ENCODE measurements at places on chromosomes 1 and 21.
A peak's percentile ranks its signal among the peaks of the same experiment; 100 is the strongest.

DNA sequence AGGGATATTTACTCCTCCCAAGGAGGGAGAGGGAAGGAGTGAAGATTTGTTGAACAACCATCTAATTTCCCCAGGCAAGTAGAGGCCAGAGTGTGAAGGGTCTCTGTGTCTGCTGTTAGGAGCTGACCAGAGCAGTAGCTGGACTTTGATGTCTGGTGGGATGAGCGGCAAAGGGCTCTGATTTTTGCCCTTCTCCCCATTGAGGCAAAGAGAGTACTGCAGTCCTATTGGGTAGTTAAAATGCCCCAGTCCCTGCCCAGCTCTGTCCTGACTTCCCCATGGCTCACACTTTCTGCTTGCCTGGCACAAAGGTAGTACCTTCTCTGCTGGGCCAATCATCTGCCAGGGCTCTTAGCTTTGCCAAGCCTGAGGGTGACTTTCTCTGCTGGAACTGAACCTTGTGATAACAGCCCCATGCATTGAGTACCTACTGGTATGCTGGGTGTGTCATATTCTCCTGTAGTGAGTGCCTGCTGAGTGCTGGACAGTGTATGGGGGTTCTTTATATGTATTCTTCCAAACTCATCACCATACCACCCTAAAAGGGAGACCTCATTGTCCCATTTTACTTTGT lies 64.0 kb upstream of the SELENON start:
- DNase-seq: no peak

DNA sequence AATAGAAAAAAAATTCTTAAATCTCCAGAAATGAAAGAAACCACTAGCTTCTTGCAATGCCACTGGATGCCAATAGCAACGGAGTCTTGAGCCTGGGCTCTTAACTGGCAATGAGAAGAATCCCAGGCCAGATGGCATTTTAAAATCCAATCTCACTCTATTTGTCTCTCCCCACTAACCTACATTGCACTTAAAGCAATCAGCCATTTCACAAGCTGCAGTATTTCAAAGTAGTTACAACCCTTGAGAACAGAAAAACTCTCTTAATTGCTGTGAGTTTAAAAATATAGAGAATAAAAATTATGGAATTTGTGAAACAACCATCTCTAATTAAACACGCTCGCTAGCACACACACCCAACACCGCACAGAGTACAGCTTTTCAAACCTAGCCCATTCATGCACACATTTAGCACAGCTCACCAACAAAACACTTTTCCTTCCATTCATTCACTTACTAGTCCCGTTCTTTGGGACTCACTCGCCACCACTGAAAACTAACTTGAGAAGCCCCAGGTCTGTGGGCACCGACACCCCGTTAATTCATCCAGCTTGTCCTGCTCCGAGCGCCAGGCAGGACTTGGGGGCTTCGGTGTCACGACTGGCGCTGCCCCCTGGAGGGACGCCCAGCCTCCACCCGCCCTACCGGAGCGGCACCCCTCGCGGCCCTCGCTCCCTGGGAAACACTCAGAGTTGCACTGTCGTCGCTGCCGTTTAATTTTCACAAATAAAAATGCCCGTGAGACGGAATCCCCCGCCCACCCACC lies 1.0 kb downstream of the DDAH1 start:
- no peak for DNase-seq

- DNase-seq: no peak
Observed at GRCh38 chr1:172134087-172134731, 286.3 kb upstream of the C1orf105 start.

DNA sequence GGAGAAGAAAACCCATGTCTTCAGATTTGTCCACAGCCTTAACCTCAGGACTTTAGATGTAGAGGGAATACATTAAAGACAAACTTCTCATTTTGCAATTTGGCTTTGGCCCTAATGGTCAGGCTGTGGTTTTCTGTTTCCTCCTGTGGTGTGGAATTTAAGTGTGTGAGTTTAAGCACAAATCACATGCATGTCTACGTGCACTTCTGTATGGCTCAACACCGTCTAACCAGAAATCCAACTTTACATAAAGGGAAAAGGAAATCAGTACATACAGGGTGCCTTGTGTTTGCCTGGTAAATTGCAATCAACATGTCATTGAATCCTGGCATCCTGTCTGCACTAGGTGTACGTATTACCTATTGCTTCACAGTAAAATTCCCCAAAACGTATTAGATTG lies 1.2 kb upstream of the ZNF124 start:
- no peak for DNase-seq

- DNase-seq: peak; percentile 36
Observed at GRCh38 chr1:27521336-27521831, 31.4 kb upstream of the WASF2 start.

- no peak for DNase-seq
Observed at GRCh38 chr1:209038735-209039134, 544.8 kb upstream of the CAMK1G start.

DNA sequence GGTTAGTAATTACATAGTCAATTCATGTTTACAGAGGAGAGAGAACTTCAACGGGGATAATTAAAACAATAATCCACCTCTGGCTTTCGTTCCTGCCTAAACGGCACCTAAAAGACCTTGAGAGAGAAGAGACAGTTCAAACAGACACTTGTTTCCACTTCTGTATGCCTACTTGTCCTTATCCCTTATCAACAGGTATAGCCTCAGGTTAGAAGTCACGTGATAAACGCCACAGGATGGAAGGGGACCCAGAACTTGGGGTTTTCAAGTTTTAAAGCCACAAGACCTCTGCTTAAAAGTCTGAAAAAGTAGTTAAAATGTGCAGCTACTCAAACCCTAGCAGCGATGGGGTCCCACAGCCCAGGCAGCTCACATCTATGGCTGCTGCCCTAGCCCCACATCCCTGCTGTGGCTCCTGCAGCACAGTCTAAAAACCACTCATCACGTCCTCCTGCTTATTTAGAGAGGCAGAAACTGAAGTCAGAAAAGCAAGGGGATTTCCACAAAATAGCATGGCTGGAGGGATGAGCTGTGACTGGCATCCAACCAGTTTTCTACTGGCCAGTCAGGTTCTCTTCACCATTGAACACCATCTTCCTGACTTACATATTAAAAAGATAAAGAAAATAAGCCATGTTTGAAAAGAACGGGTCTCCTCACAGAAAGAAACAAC lies 51.2 kb upstream of the SEC16B start:
- DNase-seq: no peak

DNA sequence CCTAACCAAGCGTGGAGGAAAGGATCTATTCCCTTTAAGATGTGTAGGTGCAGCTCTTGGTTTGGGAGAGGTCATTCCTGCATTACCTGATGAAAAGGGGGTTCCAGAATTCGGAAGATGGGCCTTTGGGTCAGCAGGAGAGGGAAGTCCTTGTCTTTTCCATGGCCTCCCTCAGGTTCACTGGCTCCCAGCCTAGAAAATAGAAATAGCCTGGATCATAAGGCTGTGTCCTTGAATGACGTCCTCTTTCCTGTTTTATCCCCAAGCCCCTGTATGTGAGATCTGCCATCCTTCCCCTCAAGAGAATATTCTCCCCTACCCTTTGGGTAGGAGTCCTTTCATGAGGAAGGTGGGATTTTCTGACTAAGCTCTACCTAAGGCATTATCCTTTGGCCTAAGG lies 14.5 kb upstream of the RPS8 start:
- DNase-seq: no peak

GRCh38 chr1:27136998-27137542 lies 17.9 kb downstream of the SLC9A1 start:
- DNase-seq: peak; percentile 29

DNA sequence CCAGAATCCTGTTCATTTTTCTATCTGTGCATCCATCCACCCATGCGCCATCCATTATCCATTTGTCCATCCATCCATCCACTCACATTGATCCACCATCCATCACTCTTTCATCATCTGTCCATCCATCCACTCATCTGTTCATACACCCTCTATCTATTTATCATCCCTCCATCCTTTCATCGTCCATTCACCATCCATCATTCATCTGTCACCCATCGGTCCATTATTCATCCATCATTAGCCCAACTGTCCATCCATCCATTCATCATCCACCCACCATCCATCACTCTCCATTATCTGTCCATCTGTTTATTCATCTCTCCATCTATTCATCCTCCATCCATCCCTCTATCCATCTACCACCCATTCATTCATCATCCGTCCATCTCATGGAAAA lies 125.7 kb upstream of the TMPRSS2 start:
- DNase-seq: no peak

DNA sequence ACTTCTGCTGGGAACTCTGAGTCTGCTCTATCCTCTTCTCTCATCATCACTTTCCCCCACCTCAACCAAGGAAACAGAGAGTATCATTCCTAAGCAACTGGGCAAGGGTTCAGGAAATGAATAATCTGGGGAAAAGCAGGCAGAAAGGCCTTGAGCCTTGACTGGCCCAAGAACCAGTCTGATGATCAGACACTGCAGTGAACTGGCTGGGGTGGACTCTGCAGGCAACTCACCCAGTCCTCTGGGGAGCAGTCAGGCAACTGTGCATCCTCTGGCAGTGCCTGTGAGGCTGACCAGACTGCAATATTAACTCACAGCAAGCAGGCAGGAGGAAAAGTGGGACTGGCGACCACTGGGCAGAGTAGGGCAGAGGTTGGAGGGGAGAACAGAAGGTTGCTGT lies 991 bp downstream of the ANKRD35 start:
- no peak for DNase-seq

- DNase-seq: peak; percentile 40
Observed at GRCh38 chr1:225911191-225912130, 12.6 kb downstream of the PYCR2 start.

DNA sequence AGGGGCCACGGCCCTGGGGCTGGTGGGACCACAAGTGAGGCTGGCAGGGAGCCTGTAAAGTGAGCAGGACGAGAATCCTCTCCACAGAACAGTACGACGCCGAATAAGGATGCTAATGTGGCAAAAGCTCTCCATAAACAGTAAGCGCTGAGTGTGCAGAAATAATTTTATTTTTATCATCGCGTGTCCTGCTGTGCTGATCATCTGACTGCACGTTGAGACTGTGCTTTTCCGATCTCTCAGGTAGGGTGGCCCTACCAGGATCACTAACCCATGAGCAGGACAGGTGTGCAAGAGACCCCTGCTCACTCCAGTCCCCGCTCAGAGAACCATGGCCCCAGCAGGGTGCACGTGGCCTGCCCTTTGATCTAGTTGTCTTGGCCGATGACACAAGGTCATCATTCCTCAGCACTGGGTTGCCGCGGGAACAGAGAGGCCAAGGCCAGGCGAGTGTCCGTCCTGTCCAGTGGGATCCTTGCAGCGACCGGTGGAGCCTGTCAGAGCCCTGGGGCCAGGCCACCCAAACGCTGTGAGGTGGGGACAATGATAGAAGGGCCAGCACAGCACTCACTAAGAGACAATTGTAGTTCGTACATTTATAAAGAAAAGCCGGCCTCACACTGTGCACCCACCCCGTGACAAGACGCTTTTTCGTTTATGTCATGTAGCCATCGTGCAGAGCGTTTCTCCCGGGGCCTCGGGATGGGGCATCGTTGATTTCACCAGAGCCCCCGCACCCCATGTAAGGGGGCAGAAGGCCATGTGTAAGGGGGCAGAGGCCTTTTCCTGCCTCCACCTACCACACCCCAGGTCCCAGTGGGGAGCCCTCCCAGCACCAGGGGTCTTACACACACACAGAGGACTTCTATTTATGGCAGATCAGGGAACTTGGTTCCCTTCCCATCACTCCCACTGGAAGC lies 52.7 kb upstream of the ADARB1 start:
- no peak for DNase-seq

- no peak for DNase-seq
Observed at GRCh38 chr1:240027059-240027462, 64.6 kb upstream of the FMN2 start.

- no peak for DNase-seq
Observed at GRCh38 chr1:42336978-42337377, 1.9 kb upstream of the FOXJ3 start.

DNA sequence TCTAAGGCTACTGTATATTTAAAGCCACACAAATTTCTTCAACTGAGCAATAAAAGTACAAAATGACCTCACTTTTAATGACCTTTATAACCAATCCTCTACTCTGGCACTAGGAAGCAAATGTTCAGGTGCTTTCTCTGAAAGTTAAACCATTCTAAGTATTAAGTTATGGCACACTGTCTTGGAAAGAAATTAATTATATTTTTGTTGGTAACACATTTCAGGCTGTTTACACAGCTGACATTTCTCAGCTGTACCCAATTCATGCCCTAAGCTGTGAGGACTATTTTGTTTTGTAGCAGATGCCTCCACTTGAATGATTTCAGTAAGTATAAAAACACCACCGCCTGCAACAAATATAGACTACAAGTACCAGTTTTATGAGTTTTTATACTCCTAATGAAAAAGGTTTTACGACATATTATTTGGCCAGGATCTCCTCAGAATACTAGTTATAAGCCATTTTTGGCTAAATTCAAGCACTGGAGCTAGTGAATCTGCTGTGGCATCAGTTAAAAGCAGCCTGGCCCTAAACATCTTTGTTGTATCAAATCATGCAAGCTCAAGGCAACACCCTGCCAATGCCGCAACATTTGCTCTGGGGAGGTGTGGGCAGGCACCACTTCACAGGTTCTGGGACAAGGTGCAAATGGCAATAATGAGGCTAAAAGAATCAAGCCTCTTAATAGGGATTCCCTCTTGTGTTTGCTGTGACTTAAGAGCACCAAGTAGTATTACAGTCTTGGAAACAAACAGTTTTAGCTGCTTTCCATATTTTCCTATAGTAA lies 228.4 kb upstream of the DMRTA2 start:
- DNase-seq: no peak

GRCh38 chr1:203638950-203639349 lies 12.3 kb downstream of the ATP2B4 start:
- no peak for DNase-seq

DNA sequence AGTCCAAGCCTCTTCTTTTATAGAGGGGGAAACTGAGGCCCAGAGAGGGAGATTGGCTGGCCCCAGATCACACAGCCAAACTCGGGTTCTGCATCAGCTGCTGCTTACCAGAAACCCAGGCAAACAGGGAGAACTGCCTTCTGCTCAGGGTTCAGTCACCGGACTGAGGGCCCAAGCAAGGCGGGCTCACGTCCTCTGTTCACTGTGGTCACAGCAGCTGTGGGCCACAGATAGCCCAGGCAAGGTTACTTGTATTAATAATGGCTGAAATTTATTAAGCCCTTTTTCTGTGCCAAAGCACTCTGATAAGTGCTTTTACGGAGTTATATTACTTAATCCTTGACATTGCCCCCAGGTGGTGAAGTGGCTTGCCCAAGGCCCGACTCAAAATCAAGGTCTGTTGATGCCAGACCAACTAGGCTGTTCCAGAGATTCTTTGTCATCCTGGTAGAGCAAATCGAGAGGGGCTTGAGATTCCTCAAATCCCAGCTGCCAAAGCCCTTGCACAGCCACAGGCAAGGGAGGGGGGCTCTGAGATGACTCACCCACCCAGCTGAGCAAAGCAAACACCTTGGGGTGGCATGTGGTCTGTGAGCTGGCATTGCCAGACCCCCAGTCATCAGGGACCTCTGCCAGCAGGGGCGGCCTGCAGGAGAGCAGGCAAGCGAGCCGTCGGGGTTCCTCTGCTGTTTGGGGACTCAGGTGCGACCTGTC lies 36.5 kb downstream of the EPHB2 start:
- DNase-seq: no peak

DNA sequence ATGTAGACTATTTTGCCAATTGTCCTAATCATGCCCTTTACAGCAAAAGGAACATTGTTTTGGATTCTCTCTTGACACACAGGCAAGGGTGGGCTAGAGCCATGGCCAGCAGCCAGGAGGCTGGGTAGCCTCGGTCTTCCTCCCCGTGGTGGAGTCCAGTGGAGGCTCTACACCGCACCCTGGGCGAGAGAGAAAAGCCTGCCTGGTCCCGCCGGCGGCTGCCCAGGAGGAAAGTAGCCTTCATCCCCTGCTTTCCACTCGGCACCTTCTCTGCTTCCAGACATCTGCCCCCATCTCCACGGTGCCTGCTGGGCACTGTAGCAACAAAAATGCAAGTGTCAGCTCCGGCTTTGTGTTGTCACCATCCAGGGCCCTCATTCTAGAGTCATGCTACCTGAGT lies 21.6 kb downstream of the PROK1 start:
- DNase-seq: no peak

Measured in stimulated activated CD8-positive, alpha-beta memory T cell treated with anti-CD3 and anti-CD28 coated beads, Interleukin-4, amount 100 ng/mL, for 4 hours (primary cell).